ENCODE measurements at places on chromosomes 16 and 17.

GRCh38 chr16:56436258-56436657 is 10.9 kb upstream of the AMFR start:
- DNase-seq = no peak

DNA sequence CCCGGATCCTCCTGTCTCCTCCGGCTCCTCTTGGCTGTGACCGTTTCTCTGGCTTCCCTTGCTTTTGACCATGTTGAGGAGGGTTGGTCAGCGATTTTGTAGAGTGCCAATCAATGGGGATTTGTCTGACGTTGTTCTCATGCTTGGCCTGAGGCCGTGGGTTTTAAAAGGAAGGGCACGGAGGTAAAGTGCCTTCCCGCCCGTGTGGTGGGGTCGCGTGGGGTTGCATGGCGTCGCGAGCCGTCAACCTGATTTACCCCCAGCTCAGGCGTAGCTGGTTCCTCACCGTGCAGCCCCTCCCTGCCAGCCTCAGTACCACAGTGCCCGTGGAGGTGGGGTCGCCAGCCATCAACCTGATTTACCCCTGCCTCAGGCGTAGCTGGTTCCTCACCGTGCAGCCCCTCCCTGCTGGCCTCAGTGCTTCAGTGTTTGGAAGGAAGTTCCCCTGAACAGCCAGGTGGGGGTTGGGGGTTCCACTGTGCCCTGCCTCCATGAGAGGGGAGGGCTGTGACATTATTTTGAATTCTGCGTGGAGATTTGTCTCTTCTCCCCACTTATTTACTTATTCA is 5.0 kb downstream of the TPSAB1 start:
- DNase-seq = no peak

DNA sequence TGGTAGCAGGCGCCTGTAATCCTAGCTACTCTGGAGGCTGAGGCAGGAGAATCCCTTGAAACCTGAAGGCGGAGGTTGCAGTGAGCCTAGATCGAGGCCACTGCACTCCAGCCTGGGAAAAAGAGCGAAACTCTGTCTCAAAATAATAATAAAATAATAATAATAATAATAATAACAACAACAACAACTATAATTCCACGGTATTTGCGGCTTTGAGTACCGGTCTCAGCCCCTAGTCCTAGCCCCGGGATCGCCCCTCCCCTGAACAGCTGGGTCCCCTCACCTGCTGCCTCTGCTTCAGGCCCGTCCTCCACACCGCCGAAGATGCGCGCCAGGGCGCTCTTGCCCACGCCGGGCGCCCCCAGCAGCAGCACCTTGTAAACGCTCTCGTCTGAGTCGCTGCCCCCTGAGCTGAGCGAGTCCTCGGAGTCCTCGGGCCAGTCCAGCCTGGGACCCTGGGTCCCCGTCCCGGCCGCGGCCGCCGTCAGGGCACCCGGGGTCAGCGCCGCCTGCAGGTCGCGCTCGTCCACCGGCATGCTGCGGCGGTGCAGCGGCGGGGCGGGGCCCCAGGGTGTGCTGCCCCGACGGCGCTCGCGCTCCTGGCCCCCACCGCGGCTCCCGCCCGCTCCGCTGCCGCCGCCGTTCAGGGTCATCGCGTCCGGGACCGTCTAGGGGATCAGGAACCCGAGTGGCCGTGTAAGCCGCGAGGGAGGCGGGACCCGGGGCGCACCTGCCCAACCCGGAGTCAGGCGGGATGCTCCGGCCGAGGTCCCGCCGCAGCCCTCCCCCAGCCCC is 611 bp downstream of the RRAD start:
- DNase-seq = no peak

GRCh38 chr17:74749279-74750038 is 1.0 kb downstream of the NHERF1 start:
- no peak for DNase-seq

DNA sequence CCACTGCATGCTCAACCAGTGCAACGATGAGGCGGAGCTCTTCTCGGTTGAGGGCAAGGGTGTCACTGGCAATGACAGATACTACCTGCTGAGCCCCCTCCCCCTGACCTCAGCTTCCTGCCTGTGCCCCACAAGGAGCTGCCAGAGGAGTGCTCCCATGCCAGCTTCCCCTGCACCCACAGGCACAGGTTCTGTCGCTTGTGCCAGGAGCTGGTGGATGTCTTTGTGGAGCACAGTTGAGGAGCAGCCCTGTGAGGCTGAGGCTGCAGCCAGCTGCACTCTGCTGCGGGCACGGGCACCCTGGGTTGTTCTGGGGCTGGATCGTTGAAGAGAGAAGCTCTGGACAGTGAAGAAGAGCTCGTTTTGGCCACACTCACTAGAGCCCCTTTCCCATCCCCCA is 165.3 kb upstream of the ZNF267 start:
- no peak for DNase-seq

- DNase-seq = no peak
Observed at GRCh38 chr16:23414731-23415130, 38.3 kb downstream of the COG7 start.
